HT-29 (cell line): ENCODE measurements at places on chromosomes 16 and 17.

GRCh38 chr17:7674934-7675333, 12.4 kb downstream of the TP53 start:
- no peak for DNase-seq

- DNase-seq = no peak
Measured at GRCh38 chr16:48001324-48001895, 154.4 kb downstream of the ABCC12 start.

- DNase-seq = peak; percentile 16
Measured at GRCh38 chr17:79777120-79777893, 641 bp upstream of the CBX2 start.

DNA sequence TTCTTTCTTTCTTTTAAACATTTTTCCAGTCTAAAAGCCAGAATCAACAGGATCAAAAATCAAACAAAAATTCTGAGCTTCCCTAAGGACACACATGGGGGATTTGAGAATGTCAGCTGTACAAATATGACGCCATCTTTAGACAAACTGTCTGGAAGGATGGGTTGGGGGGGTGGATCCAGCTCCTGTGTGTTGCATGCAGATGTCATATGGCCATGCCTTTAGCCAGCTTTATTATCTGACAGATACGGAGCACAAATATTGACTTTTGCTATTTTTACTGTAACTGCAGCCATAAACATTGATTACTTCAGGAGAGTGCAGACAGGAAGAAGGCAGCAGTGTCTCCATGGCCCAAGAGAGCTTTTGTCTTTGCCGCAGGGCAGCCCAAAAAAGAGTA, 279.4 kb upstream of the ELAC2 start:
- no peak for DNase-seq

- DNase-seq = no peak
Measured at GRCh38 chr17:7977805-7978204, 24.6 kb upstream of the GUCY2D start.

GRCh38 chr17:64787255-64787920, 125.3 kb upstream of the SMURF2 start:
- DNase-seq = peak; percentile 60

DNA sequence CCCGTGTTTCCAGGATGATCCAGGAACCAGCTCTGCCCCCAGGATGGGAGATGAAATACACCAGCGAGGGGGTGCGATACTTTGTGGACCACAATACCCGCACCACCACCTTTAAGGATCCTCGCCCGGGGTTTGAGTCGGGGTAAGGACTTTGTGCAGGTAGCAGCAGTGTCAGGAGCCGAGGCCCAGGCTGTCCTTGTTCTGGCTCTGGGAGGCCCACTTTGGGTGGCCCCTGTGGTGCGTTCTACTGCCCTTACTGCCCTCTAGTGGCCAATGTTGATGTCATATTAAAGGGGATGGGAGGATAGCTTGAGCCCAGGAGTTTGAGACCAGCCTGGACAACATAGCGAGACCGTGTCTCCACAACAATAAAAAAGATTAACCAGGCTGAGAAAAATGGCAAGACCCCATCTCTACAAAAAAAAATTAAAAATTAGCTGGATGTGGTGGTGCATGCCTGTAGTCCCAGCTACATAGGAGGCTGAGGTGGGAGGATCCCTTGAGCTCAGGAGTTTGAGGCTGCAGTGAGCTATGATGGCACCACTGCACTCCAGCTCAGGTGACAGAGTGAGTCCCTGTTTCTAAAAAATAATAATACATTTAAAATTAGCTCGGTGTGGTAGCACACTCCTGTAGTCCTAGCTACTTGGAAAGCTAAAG, 20.9 kb upstream of the CLEC18A start:
- DNase-seq = peak; percentile 77

GRCh38 chr17:70100983-70101382, 26.0 kb downstream of the KCNJ16 start:
- DNase-seq = no peak

GRCh38 chr17:50952013-50952412, 85.9 kb upstream of the TOB1 start:
- peak; percentile 18 for DNase-seq

- no peak for DNase-seq
Measured at GRCh38 chr17:64129515-64129764, 504 bp downstream of the ERN1 start.

DNA sequence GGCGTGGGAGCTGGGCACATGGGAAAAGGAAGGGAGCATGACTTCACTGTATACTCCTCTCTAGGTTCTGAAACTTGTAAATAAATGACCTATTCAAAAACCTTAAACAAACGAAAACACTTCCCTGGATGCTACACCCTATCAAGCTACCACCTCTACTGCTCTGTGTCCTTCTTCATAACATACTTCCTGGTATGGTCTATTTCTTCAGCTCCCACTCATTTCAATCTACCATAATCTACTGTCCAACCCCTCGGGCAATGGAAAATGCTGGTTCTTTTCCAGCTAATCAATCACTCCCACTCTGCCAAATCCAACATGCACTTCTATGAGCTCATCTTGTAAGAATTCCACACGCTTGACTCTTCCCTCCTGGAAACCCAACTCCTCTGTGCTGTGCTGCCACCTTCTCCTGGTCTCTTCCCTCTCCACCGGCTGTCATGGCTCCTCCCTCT, 42.4 kb downstream of the AMFR start:
- peak; percentile 58 for DNase-seq

GRCh38 chr17:63999680-64000531, 1.8 kb downstream of the PRR29 start:
- no peak for DNase-seq

DNA sequence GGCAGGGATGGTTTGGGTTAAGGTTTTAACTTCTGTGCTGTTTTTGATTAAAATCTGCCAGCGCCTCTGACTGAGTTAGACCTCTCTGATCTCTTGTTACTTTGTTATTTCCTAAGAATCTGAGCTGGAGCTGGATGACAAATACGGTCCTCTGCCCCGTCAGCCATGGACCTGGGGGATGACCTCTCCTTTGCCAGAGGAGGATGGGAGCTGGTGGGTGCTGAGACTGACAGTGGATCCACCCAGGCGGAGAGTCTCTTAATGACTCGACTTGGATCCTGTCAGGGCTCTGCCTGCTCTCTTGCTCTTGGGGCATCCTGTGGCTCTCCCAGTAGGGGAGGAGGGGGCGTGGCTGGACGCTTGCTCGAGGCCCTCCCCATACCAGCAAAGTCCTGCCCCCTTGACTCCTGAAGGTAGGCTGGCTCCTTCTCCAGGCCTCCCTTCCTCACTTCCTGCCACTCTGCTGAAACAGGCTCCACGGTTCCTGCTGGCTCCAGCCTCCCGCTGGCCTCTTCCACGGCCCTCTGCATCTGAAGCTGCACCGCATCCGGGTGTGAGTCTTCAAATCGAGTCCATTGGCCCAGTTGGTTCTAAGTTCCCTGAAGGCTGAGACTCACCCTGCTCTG, 24.8 kb upstream of the MAP3K14 start:
- DNase-seq = peak; percentile 16

GRCh38 chr17:50943575-50943933, 77.4 kb upstream of the TOB1 start:
- DNase-seq = peak; percentile 44

GRCh38 chr17:27381007-27381501, 75.2 kb upstream of the KSR1 start:
- peak; percentile 91 for DNase-seq

- DNase-seq = no peak
Measured at GRCh38 chr17:28131599-28131998, 89.1 kb downstream of the NLK start.

- no peak for DNase-seq
Measured at GRCh38 chr16:11384184-11384955, 39.1 kb downstream of the RMI2 start.

- no peak for DNase-seq
Measured at GRCh38 chr17:73705594-73705993, 61.3 kb upstream of the SDK2 start.

DNA sequence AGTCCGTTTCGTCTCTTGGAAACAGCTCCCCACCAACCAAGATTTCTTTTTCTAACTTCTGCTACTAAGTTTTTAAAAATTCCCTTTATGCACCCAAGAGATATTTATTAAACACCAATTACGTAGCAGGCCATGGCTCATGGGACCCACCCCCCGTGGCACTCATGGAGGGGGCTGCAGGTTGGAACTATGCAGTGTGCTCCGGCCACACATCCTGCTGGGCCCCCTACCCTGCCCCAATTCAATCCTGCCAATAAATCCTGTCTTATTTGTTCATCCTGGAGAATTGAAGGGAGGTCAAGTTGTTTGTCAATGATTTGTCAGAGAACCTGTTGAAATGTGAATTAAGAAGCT, 48.2 kb downstream of the IL21R start:
- DNase-seq = no peak

DNA sequence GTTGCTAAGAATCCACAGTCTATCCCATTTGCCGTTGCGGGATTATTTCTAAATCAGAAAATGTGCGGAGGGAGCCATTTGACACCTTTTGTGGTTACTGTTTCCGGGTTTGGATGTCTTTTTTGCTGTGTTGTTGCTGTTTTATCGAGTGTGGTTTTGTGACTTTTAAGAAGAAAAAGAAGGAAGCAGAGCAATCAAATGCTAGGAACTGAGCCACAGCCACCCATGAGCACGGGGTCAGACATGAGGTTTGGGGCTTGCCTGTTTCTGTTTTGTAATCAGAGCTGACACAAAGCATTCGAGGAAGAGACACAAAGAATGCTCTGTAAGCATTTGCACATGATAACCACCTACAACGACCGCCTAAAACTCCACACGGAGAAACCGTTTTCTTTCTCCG, 53.1 kb upstream of the CHMP6 start:
- DNase-seq = no peak

GRCh38 chr16:66441586-66442375, 14.7 kb downstream of the BEAN1 start:
- no peak for DNase-seq

DNA sequence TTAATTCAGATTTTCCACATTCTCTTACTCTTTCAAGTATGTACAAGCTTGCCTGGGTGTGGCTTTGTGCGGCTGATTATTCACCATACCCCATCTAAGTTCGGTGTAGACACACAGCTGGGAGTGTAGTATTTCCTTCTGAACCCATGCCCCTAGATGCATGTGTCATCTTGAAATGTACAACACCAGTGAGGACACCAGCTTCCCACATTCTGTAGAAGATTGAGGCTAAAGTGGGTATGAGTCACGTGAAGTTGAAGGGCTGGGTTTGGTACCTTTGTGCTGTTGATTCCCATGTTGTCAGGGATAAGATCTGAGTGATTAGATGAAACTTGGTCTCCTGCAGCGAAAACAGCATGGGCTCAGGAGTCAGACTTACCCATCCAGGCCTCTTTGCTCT, 14.6 kb upstream of the DHX8 start:
- no peak for DNase-seq

GRCh38 chr16:4611337-4612021, 3.2 kb downstream of the UBALD1 start:
- no peak for DNase-seq

GRCh38 chr17:50570528-50570927, 10.0 kb downstream of the CACNA1G start:
- DNase-seq = no peak

GRCh38 chr17:73589363-73589980, 54.8 kb downstream of the SDK2 start:
- DNase-seq = no peak

- no peak for DNase-seq
Measured at GRCh38 chr17:55394357-55395021, 27.1 kb downstream of the MMD start.

- no peak for DNase-seq
Measured at GRCh38 chr17:65312718-65313377, 175.7 kb downstream of the RGS9 start.

- DNase-seq = no peak
Measured at GRCh38 chr16:86791287-86792035, 213.1 kb downstream of the FOXL1 start.

DNA sequence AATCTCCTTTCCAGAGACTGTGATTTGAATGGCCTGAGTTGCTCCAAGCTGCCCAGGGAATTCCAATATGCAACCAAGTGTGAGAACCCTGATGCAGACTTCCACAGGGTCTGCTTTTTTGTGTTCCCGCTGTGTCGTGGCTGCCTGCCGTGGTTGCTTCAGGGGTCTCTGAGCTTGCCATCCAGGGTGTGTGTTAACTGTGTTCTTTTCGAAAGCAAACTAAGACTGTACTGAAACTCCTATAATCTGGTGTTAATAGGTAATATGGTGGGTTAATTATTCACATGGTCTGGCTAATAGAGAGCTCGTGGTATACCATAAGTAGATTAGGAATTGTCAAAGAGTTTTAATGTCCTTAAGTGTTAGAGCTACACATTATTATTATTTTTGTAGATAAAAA, 20.7 kb downstream of the UBN1 start:
- DNase-seq = no peak

GRCh38 chr17:33716957-33717356, 423.9 kb upstream of the ASIC2 start:
- DNase-seq = no peak

DNA sequence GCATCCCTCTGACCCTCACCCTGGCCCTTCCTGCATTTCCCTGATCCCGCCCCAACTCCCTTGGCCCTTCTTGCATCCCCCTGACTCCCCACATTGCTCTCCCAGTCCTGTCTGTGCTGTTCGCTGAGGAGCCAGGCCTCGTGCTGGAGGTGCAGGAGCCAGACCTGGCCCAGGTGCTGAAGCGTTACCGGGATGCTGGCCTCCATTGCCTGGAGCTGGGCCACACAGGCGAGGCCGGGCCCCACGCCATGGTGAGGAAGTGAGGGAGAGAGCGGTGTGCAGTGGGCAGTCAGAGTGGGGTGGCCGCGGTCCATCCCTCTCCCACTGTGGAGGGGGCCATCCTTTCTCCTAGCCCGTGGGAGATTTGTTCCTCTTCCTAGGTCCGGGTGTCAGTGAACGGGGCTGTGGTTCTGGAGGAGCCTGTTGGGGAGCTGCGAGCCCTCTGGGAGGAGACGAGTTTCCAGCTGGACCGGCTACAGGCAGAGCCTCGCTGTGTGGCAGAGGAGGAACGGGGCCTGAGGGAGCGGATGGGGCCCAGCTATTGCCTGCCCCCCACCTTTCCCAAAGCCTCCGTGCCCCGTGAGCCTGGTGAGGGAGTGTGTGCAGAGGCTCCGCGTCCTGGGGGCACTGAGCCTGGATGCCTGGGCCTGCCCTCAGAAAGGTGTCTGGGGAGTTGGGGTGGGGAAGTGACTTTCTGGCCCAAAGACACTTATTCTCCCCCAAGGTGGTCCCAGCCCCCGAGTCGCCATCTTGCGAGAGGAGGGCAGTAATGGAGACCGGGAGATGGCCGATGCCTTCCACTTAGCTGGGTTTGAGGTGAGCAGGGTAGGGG, 17.8 kb downstream of the PFAS start:
- no peak for DNase-seq

GRCh38 chr17:61926826-61927207, 965 bp downstream of the INTS2 start:
- no peak for DNase-seq

- no peak for DNase-seq
Measured at GRCh38 chr17:74045608-74046280, 157.7 kb upstream of the RPL38 start.

GRCh38 chr16:57533431-57534336, 2.7 kb downstream of the CCDC102A start:
- peak; percentile 44 for DNase-seq

GRCh38 chr17:16910341-16910740, 61.6 kb downstream of the TNFRSF13B start:
- no peak for DNase-seq
